PC-9 (cell line): ENCODE measurements at places on chromosomes 7 and 10. TPM values are rescaled to one million over a fixed set of nuclear protein-coding genes. Genes with fewer than 3 reads are reported as not detected.

Gene ZNF107
- 4.8 and 6.0 TPM in 2 replicates for total RNA-seq

Gene FANK1
- 21.4 and 24.7 TPM in 2 replicates for total RNA-seq

Gene PTPRN2
- total RNA-seq = not detected in 2 replicates

Gene TBRG4
- total RNA-seq = 117 and 120 TPM in 2 replicates

- peaks cover 23% of the 10 kb centered on the region for H3K4me1 ChIP-seq
- H3K36me3 ChIP-seq = no peaks in the 10 kb centered on the region
- H3K27me3 ChIP-seq = no peaks in the 10 kb centered on the region
- H3K27ac ChIP-seq = peak overlapping the region; percentile 58
- H3K4me3 ChIP-seq = no peak overlapping the region
Observed at GRCh38 chr10:117442521-117442920, 67.3 kb upstream of the PDZD8 start.

DNA sequence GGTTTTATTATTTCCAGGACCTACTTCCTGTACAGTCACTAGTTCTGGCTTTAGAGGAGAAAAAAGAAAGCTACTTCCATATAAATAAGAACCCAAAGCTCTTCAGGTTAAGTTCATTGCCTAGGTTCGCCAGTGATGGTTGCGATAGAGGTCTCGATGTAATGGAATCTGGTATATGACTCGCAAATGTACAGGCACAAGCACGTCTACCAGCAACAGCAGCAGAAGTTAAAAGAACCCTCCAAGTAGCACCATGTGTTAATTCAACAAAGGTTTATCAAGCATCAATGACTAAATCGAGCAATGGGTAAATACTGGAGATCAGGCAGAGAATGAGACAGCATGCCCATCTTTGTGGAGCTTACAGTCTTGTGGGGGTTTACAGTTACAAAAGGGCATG is 155.4 kb downstream of the BTAF1 start:
- H3K4me1 ChIP-seq = no peaks in the 10 kb centered on the region
- H3K4me3 ChIP-seq = no peak overlapping the region
- H3K27ac ChIP-seq = no peak overlapping the region

- no peak overlapping the region for H3K27ac ChIP-seq
- no peak for DNase-seq
- H3K4me1 ChIP-seq = no peaks in the 10 kb centered on the region
- H3K27me3 ChIP-seq = peaks cover 70% of the 10 kb centered on the region
- no peaks in the 10 kb centered on the region for H3K36me3 ChIP-seq
Observed at GRCh38 chr10:48938990-48939536, 577 bp downstream of the LRRC18 start.

- peaks cover 63% of the 10 kb centered on the region for H3K4me1 ChIP-seq
- no peaks in the 10 kb centered on the region for H3K27me3 ChIP-seq
- DNase-seq = no peak
- peaks cover 39% of the 10 kb centered on the region for H3K36me3 ChIP-seq
Observed at GRCh38 chr10:50394832-50395231, 143.5 kb upstream of the ASAH2 start.

DNA sequence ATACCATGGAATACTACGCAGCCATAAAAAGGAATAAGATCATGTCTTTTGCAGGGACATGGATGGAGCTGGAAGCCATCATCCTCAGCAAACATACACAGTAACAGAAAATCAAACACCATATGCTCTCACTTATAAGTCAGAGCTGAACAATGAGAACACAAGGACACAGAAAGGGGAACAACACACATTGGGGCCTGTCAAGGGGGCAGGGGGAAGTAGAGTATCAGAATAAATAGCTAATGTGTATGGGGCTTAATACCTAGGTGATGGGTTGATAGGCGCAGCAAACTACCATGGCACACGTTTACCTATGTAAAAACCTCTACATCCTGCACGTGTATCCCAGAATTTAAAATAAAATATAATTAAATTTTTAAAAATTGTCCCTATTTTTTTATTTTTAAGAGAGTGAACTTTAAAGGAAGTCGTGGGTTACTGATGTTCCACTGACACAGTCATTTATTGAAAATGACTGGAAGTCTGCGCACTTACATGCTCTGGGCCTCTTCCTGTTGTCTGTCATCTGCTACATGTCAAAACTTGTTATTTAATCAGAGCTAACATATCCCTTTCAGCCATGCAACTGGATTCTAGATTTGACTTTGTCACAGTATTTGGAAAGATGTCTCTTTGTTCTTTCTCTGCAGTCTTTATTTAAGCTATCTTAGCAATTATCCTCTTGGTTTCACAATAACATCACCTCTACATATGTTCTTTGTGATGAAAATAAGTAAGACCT is 73.7 kb upstream of the ABCB5 start:
- no peak overlapping the region for H3K27ac ChIP-seq
- H3K4me1 ChIP-seq = no peaks in the 10 kb centered on the region
- no peak for DNase-seq
- H3K27me3 ChIP-seq = no peaks in the 10 kb centered on the region

- no peaks in the 10 kb centered on the region for H3K4me1 ChIP-seq
- H3K4me3 ChIP-seq = no peak overlapping the region
- H3K27me3 ChIP-seq = no peaks in the 10 kb centered on the region
- no peak for DNase-seq
- no peak overlapping the region for H3K27ac ChIP-seq
Observed at GRCh38 chr7:92875719-92876118, 39.3 kb upstream of the CDK6 start.

- DNase-seq = no peak
- no peak overlapping the region for H3K27ac ChIP-seq
- H3K27me3 ChIP-seq = no peaks in the 10 kb centered on the region
- H3K36me3 ChIP-seq = no peaks in the 10 kb centered on the region
Observed at GRCh38 chr7:20597339-20597738, 18.1 kb upstream of the ABCB5 start.

DNA sequence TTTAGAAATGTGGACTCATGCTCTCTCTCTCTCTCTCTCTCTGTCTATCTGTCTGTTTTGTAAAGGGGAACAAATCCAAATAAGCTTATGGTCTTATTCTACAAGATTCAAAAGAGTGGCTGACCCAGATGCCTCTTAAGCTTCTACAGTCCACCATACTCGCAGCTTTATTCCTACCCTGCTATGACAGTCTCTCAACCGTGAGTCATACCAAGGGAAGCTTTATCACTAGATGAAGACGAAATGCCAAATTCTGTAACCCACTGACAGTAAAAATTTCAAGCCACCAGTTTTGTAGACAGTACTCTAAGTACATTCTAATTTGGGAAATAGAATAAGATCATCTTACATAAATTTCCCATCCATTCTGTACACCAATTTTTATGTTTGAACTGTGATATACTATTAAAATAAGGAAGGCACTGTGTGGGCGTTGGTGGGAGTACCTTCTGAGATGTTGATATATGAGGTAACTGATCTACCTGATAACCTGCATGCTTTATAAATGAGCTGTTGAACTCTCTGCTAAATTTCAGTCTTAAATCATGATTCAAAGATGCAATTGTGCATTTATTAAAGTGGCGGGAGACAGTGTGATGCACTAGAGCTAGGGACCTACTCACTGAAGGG is 153.2 kb downstream of the KLF6 start:
- no peak overlapping the region for H3K4me3 ChIP-seq
- DNase-seq = no peak
- H3K27ac ChIP-seq = peak overlapping the region; percentile 76
- H3K27me3 ChIP-seq = no peaks in the 10 kb centered on the region
